Vagina (tissue), 2 donors: ENCODE measurements at places on chromosomes 5 and 9. TPM values are rescaled to one million over a fixed set of nuclear protein-coding genes. Genes with fewer than 3 reads are reported as not detected.

DIRAS2 gene
- not detected for total RNA-seq

SERINC5 gene
- total RNA-seq = 35.6 TPM

GCNT4 gene
- 2.5 TPM for total RNA-seq

PTGES2 gene
- 101 TPM for total RNA-seq

INSL4 gene
- not detected for total RNA-seq

SOX30 gene
- total RNA-seq = not detected

PCDHGB7 gene
- total RNA-seq = 14.2 TPM

DNAJB5 gene
- total RNA-seq = 6.9 TPM

SYK gene
- 12.0 TPM for total RNA-seq

CBY3 gene
- total RNA-seq = not detected

HMMR gene
- total RNA-seq = 9.3 TPM

ITGA1 gene
- 42.7 TPM for total RNA-seq

RNF183 gene
- total RNA-seq = not detected

RAD1 gene
- 27.7 TPM for total RNA-seq

JADE2 gene
- total RNA-seq = 35.4 TPM

RBM18 gene
- 11.3 TPM for total RNA-seq

JMY gene
- total RNA-seq = 12.0 TPM
